Activated CD4-positive, alpha-beta T cell treated with anti-CD3 and anti-CD28 coated beads, Interleukin-2, Interleukin-6, amounts not matched to agents 100 ng/mL and 50 ng/mL, durations not matched to agents 16 hours and 8 hours (primary cell): ENCODE measurements at places on chromosomes 5 and 9.
A peak's percentile ranks its signal among the peaks of the same experiment; 100 is the strongest.

DNA sequence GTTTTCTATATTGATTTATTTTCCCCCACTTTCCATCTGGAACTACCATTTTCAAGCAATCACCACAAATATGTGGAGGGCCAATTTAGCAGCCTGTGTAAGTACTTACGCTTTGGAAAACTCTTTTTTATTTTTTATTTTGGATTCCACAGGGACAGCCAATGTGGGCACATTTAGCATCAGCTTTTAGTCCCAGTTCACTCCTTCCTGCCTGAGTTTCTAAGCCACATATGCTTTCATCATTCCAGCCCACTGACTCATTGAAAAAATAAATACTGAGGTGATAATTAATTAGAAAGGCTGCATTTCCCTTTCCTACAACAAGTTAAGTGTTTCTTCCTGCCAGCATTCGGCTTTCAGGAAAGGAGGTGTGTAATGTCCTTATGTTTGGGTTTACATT lies 76.8 kb downstream of the TMEM167A start:
- DNase-seq = no peak

DNA sequence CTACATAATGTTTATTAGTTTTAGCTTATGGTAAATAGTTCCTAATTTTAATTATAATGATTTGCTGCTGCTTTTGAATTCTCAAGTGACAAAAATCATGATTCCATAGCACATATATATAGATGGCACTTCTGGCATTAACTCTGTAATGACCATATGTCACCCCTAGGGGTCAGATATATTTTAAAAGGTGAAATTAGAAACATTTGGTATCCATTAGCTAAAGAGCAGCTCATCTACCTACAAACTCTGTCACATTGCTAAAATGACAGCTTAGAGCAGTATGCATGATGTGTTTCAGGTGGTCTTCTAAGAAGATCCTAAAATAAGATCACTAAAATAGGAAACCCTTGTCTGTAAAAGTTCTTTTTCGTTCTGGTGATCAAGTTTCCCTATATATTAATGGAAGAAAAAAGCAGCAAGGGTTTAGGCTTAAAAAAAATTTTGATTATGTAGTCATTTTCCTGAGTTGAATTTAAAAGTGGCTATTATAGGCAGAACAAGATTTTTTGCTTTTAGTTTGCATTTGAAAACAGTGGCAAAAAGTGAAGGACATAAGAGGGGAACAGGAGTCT lies 157.7 kb upstream of the POU5F2 start:
- peak; percentile 12 for DNase-seq

DNA sequence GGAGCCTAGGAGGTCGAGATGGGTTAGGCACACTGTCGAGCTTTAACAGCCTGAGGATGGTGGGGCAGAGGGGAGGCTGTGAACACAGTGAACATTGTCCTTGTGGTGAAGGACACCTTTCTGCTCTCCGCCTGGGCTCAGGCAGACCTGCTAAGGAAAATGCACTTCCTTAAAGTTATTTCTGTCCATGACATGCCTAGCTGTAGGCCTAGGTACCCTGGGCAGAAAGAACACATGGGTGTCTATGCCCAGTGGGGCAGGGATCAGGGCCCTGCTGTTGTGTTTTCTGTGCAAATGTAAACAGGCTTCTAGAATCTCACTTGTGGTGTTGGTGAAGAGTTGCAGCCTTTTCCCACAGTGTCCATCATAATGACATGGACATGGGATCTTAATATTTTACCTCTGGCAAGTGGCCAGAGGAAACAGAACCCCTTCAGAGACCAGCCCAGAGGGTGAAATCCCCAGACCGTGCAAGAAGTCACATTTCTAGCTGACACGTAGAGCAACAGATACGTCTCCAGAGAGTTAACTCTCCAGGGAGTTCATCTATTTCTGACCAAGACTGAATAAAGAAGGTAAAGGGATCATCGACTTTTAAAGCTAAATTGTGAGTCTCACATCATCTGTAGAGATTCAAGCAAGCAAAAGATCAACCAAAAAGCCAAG lies 79.2 kb downstream of the C9orf152 start:
- DNase-seq = no peak

- no peak for DNase-seq
These were observed 8.6 kb downstream of the C9orf72 start for GRCh38 chr9:27564670-27565069.

- no peak for DNase-seq
These were observed 20.3 kb downstream of the TNPO1 start for GRCh38 chr5:72836810-72837209.

DNA sequence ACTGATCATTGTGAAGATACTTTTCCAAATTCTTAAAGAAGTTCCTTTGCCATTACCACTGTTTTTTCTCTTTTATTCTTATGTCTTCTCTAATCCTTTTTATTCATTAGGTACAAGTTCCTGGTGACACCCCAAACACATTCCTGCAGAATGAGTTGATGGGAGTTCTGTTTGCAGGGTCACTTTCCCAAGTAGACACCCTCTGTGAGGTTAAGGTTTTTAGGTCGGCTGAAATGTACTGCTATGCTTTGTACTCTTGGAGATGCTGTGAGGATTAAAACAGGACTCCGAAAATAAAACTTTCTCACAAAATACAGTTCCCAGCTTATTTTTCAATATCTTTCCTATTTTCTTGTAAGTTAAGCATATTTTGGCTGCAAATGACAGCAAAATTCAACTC lies 143.3 kb upstream of the TLE4 start:
- DNase-seq = no peak

- DNase-seq = no peak
These were observed 186.1 kb downstream of the ZNF608 start for GRCh38 chr5:124560370-124560769.

GRCh38 chr9:35907711-35908503 lies 1.4 kb upstream of the SPAAR start:
- DNase-seq = peak; percentile 5

DNA sequence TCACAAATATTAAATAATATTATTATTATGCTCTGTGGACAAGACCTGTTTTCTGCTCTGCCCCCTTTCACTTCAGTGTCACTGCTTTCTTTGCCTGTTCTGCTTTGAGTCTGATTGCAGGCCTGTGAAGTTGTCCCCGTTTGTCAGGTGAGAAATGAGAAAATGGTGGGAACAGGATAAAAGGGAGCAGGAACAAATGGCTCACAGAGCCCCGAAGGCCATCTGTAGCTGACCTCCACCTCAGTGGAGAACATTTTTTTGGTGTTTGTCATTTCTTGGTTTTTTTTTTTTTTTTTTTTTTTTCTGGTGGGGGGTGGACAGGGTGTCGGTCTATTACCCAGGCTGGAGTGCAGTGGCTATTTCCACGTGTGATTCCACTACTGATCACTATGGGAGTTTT lies 13.2 kb upstream of the S100Z start:
- no peak for DNase-seq

- DNase-seq = no peak
These were observed 169.3 kb upstream of the RAI14 start for GRCh38 chr5:34486849-34487158.

DNA sequence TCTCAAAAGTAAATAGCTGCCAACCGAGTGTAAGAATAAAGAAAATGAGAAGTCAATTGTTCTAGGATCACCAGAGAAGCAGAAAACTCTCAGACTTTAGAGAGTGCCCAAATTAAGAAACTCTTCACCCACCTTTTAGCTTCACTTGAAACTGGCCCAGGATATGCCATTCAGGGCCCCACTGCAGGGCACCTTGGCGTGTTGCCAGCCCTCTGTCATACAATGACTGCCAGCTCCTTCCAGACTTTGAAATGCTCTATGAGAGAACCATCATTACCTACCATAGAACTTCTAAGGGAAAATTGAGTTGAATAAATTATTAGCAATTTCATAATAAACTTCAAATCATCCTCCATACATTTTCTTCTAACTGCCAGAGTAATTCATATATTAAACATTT lies 240.5 kb downstream of the CETN3 start:
- DNase-seq = no peak

DNA sequence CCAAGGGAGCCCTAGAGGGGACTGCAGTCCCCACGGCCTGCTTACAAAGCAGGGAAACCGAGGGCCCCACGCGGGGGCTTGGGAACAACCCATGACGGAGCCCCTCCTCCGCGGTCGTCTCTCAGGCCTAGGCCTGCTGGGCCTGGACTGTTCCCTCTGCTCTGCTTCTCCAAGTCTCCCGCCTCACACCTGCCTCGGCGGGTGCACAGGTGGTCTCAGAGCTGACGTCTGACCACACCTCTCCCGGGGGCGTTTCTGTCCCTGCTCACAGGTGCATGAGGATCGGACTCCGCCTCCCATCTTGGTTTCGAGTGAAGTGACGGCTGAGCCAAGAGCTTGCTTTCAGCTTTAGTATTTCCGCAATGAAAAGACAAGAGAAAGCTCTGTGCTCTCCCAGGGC lies 72.1 kb downstream of the MRPL36 start:
- no peak for DNase-seq

DNA sequence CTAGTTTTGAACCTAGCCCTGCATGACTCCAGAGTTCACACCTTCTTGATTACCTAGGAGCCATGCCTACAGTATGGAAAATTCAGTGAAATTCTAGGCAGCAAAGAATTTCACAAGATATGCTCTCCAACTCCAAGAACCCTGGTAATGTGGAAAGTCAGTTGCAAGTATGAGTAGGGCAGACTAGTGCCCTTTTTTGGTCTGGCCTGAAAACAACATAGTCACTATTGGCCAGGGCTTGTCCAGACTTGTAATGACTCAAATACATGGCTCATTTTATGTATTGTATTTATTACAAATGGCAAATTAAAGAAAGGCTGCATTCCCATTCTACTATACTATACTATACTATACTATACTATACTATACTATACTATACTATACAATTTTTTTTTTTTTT lies 160.4 kb downstream of the ESM1 start:
- no peak for DNase-seq

GRCh38 chr5:126865299-126865698 lies 88.4 kb downstream of the LMNB1 start:
- no peak for DNase-seq

DNA sequence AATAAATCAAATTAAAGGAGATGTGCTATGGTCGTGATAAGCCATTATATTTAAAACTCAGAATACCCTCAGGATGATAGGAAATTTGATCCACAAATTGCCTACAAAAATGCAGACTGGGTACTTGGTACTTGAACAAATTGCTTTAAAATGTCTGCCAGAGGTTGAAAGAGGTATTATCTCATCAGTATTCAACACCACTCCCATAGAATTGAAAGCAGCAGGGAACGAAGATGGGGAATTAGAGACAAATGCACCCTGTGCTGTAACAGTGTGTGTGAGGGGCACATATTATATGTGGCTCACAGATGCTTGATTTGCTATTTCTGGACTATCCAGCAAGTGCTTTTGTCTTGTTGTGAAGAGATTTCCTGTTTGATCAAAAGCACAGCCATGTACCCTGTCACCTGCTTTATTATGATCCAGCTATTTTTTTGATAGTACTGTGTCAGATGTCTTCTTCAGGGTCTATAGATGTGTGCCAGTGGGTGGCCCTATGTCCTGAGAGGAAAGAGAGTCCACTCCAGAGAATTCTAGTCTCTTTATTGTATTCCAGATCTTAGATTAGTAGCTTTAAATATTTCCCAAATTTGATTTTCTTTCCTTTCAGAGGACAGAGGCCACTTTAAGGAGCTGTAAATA lies 120.1 kb downstream of the XRCC4 start:
- DNase-seq = no peak

DNA sequence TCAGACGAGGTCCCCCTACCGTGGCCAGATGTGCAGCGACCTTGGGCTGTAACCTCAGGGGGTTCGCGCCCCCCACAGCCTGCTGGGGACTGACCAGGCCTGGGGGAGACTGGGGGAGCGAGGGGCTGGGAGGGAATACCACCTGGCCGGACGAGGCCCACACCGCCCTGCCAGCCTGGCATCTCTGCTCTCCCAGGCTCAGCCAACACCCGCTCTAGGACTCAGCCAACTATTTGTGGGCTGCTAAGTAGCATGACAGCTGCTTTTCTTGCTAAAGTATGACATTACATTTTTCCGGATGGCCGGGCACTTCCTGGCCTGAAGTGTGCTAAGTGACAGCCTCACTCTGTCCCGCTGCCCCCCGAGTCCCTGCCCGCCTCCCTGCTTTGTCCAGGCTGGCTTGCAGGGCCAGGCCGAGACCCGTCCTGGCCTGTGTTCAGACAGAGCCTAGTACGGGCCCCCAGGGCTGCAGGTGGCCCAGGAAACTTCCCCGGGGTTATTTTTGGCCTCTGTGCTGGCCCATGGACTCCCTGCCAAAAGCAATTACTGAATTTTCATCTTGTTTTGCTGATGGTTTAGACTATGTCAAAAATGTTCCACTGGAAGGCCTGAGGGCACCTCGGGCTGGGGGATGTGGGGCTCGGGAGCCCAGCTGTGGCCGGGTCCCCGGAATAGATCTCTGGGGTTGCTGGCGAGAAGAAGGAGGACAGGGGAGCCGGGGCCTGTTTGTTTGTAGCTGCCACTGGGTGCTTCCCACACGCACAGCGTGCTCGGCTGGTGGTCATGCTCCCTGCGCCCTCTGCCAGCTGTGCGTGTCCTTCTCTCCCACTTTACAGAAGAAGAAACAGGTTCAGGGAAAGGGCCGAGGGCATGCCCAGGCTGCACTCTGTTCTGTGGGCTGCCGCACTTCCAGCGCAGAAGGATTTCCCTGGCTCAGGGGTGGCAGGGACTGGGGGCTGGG lies 13.4 kb upstream of the SLC2A6 start:
- DNase-seq = no peak

DNA sequence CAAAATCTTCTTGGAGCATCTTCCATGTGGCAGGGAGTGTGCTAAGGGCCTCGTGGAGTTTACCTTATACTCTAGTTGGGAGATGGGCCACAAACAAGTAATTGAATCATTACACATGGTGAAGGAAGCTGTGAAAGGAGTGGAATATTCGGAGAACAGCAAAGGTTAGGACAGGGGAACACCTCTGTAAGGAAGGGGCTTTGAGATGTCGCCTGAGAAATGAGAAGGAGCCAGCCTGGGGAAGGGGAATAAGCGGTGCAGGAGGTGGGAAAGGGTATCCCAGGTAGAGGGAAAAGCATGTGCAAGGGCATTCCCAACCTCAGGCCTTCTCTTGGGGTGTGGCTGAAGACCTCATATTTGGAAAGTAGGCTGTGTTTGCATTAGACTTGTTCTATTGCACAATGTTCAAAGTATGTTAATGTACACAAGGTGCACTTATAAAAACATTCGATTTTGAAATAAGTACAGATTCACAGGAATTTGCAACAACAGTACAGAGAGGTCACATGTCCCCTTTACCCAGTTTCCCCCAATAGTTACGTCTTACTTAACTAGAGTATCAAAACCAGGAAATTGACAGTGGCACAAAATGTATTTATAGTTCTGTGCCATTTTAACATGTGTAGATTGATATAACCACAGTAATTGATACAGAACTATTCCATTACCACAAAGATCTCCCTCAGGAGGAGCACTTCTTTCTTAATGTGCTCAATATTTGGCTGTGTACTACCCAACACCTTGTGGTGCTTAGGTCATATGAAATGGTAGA lies 2.4 kb upstream of the STOM start:
- DNase-seq = no peak

- no peak for DNase-seq
These were observed 65.5 kb upstream of the LIFR start for GRCh38 chr5:38621840-38622437.

- no peak for DNase-seq
These were observed 178.2 kb downstream of the ROR2 start for GRCh38 chr9:91771864-91772263.
